ENCODE measurements at places on chromosomes 5 and 9.

DNA sequence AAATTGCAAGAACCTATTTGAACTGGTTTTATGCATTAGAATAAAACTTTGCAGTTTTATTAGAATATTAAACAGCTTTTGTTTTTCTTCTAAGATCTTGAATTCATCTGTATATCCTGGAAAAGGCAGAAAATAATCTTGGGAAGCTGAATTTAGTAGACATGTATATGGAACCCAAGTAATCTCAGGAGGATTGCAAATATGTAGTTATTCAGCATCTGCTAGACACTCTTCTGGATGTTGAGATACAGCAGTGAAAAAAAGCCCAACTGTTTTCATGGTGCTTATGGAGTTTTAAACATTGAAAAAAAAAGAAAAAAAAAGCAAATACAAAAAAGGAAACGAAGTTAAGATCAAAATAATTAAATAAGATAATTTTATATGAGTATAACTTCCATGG, 922.2 kb upstream of the SEMA6A start:
- no peak for DNase-seq

GRCh38 chr9:125803526-125803925, 56.4 kb downstream of the PBX3 start:
- no peak for DNase-seq

GRCh38 chr9:123044586-123044985, 11.1 kb downstream of the GPR21 start:
- DNase-seq: no peak

DNA sequence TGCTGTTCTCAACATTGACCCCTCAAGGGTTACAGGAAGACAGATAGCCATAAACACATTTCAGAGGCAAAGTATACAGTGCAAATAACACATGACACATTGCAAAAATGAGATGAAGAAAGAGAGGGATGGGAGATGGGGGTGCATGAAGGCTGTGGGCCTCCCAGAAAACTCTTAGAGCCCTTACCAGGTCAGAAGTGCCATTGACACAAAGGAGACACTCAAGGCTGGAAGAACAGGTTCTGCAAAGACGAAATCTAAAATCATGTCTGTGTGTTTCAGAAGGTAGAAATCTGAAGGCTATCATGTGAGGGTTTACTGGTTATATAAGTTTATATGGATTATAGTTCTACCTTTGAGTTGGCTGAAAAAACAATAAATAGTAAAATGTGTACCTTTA, 318.8 kb downstream of the BNC2 start:
- DNase-seq: no peak

- DNase-seq: no peak
Observed at GRCh38 chr9:93894691-93895079, 60.5 kb downstream of the BARX1 start.

DNA sequence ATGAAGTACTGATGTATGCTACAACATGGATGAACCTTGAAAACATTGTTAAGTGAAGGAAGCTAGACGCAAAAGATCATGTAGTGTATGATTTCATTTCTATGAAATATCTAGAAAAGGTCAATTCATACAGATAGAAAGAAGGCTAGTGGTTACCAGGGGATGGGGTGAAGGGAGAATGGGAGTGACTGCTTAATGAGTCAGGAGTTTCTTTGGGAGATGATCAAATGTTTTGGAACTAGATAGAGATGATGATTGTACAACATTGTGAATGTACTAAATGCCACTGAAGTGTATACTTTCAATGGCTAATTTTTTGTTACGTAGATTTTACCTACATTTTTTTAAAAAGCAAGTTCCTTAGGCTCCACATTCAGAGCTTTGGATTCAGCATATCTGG, 14.9 kb upstream of the DELE1 start:
- DNase-seq: no peak

DNA sequence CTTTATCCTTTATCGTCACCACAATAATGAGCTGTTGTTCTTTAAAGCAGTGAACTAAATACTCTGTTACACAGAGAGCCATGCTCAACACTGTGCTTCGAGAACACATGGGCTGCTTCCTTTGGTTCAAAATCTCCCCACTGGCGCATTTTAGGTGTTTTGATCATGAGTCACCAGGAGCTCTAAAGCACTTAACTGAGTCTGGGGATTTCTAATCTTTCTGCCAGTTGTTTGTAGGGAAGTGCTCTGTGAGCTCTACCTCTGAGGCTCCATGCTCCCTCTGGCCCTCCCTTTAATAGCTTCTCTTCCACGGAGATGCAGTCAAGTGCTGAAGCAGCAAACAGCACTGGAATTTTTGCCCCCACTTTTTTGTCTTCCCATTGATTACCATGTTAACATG, 17.0 kb downstream of the ERAP2 start:
- no peak for DNase-seq

- DNase-seq: no peak
Observed at GRCh38 chr9:80285326-80285725, 713.6 kb downstream of the TLE4 start.

GRCh38 chr9:95431286-95431685, 85.5 kb downstream of the PTCH1 start:
- no peak for DNase-seq

- no peak for DNase-seq
Observed at GRCh38 chr9:124363326-124364096, 51.7 kb downstream of the PSMB7 start.

DNA sequence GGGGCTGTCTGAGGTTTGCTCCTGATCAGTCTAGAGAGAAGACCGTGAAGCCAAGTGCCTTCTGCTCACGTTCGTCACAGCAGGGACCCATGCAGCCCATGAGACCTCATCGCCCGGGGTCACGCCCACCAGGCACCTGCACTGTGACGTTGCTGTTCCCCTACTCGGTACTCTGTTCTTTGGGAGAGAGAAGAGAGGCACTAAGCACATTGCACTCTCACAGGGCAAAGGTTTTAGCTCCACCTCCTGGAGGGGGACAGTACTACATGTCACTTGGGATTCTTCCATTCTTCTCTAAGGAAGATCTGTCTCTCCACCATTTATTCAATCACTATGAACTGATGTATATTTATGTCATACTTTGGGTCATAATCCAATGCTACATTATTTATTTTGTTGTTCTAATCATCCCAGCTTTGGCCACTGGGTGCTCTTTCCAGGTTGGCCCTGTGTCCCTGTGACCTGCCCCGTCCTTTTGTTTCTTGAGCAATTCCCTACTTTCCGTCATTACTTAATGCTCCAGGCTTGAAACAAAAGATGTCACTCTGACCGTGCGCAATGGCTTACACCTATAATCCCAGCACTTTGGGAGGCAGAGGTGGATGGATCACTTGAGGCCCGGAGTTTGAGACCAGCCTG, 31.4 kb upstream of the BRD3 start:
- no peak for DNase-seq

DNA sequence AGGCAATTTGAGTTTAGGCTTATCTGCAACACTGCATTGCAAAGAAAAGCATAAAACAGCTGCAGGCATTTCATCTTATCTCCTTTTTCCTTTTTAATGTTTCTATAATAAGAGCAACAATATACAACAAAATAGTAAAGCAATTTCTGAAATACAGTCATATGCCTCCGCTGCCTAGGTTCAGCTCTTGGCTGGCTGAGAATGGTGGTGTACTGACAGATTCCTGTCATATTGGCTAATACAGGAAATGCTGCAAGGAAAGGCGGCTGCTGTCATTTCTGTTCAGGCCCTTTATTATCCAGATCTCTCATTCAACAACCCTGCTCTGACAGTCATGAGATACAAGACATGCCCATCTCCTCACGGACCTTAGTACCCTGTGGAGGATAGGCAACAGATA, 677.0 kb downstream of the TAF11L14 start:
- DNase-seq: no peak

DNA sequence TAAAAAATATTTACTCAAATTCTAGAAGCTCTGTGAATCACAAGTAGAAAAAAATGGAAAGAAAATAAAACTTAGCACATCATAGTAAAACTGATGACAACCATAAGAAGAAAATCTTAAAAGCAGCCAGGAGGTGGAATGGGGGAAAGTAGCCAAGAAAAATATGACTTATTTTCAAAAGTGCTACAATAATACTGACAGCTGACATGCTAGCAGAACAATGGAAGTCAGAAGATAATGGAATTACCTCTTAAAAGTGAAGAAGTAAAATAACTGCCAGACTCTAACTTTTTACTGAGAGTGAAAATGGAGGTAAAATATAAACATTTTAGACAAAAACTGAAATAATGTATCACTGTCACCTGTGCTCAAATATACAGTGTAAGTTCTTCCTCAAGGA, 532.2 kb upstream of the SGCD start:
- DNase-seq: no peak

DNA sequence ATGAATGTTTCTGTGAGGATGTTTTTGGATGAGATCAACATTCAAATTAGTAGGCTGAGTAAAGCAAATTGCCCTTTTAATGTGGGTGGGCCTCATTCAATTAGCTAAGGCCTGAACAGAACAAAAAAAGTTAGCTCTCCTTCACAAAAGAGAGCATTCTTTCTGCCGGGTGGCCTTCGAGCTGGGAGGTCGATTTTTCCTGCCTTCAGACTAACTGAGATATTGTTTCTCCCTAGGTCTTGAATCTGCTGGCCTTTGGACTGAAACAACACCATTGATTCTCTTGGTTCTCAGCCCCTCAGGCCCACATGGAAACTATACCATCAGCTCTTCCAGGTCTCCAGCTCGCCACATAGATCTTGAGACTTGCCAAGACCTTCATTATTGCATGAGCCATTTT, 29.1 kb upstream of the FREM1 start:
- DNase-seq: no peak

DNA sequence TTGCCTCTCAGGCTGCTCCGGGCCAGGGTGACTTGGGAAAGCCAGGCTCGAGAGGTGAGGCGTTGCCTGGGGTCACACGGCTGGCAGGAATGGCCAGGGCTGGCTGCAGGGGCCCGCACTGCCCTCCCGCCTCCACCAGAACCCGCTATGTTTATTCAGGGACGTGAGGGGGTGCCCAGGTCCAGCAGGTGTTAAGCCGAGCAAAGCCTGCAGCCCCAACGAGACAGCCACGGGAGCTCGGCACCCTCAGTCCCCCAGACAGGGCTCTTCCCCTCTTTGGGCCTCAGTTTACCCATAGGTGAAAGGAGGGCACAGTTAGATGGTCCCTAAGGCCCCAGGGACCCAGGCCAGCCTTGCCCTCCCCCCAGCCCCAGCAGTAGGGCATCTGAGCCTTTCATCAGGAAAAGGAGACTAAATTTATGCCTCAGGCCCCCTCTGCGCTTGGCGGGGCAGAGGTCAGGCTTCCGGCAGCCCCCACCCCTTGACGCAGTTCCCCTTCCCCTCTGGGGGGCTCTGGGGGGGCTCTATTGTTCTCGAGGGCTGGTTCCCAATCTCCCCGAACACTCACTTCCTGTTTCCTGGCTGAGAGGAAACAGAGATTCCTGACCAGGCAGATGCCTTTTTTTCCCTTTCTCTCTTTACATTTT, 7.1 kb upstream of the EGFL7 start:
- DNase-seq: no peak

DNA sequence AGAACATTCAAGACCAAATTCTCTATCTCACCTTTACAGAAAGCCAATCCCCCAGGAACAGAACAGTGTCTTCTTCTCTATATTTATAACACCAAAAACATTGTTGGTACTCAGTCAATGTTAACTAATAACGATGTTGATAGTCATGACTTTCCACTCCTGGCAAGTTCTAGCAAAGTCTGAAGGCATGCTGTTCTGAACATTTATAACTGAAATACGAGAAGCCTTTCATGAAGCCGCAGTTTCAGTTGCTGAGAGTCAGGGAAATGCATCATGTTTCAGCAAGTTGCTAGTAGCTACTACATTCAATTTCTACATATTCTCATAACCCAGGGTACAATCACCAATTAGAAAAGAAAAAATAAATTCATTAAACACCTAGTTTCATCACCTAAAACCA, 301.4 kb downstream of the PDE4D start:
- no peak for DNase-seq

DNA sequence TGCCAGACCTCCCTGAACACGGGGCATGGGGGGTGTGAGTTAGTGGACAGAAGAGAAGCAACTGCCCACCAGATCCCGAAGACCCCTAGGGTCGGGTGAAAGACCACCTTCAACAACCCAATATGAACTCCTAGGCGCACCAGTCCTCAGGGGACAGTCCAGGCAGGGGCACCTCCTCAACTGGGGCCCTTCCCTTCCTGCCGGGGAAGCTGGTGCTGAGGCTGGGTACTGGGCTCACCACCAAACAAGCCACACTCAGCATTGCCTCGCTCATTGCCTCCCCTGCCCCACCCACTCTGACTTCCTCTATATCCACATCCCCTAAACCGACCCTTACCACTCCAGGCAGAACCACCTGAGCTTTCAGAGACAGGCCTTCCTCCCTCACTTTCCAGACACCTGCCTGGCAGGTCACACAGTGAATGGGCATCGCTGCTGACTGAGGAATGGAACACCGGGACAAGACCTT, 42.5 kb downstream of the SEMA4D start:
- DNase-seq: no peak

GRCh38 chr5:22531986-22532385, 321.2 kb downstream of the CDH12 start:
- DNase-seq: no peak

GRCh38 chr9:96217294-96217707, 84.7 kb downstream of the HSD17B3 start:
- no peak for DNase-seq

- no peak for DNase-seq
Observed at GRCh38 chr9:126033318-126033717, 286.1 kb downstream of the PBX3 start.

DNA sequence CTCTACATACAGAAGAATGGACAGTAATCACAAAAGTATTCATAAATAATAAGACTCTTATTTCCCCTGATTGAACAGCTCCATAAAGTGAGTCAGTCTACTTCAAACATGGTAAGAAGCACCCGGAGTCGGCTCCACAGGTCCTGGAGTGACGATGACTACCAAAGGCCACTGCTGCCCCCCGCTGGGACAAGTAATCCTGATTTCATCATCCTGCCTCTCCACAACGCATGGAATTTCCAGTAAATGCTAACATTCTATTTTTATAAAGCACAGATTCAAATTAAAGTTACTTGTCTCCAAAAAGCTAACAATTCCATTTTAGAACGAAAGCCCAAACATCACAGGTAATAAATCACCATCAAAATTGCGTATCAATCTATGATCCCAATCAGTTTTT, 16.2 kb downstream of the ATPSCKMT start:
- peak; percentile 51 for DNase-seq

DNA sequence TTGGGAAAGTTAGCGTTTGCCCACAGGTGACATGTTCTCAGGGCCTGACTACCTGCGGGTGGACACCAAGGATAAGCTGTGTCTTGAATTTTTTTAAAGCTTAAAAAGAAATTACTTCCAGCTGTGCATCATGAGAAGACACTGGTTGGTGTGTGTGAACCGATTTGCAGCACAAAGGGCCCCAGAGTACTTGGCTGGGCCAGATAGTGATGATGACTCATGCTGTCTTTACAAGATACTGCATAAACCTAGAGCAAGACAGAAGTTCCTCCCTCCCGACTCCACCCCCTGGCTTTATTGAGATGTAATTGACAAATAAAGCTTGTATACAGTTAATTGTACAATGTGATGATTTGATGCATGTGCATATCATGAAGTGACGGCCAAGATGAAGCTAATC, 212.8 kb downstream of the NXNL2 start:
- DNase-seq: no peak

GRCh38 chr5:42586625-42587024, 163.4 kb downstream of the GHR start:
- DNase-seq: no peak

GRCh38 chr9:116099821-116100220, 53.8 kb upstream of the PAPPA start:
- no peak for DNase-seq
